Sciatic nerve (tissue), 2 donors: ENCODE measurements at places on chromosomes 11 and 22. TPM values are rescaled to one million over a fixed set of nuclear protein-coding genes. Genes with fewer than 3 reads are reported as not detected.

DGCR6 gene
- 2.8 TPM for total RNA-seq

MYOD1 gene
- total RNA-seq: not detected

CHRM1 gene
- total RNA-seq: not detected

NTM gene
- total RNA-seq: 19.5 TPM

CWF19L2 gene
- 28.7 TPM for total RNA-seq

DNA sequence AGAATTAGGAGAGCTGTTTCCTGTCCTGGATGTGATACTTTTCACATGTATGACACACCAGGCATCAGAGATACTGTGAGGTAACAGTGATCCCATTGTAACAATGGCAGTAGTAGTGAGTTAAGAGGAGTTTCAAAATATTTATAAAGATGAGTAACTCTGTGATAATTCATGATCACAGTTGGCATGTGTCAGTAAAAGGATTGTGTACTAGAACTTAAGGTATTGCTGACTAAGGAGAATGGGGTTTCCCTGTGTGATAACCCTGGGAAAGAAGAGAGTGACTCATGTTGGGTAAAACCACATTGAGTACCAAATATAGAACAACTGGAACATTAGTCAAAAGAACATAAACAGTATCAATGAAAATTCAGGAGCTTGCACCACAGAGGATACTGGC, 22.9 kb upstream of the SLC5A1 start:
- no peak for DNase-seq

DNA sequence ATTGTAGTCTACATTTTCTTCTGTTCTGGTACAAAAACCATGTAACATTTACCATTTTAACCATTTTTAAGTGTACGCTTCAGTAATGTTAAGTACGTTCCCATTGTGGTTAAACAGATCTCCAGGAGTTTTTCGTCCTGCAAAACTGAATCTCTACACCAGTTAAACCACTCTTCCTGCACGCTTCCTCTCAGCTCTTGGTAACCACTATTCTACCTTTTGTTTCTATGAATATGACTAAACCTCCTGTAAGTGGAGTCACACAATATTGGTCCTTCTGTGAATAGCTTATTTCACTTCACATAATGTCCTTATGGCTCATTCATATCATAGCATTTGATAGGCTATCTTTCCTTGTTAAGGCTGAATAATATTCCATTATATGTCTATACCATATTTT, 7.1 kb upstream of the EXT2 start:
- no peak for DNase-seq

GRCh38 chr11:106031202-106031810, 9.3 kb upstream of the MSANTD4 start:
- no peak for DNase-seq
